ENCODE measurements at places on chromosomes 2 and 18. TPM values are rescaled to one million over a fixed set of nuclear protein-coding genes. Genes with fewer than 3 reads are reported as not detected.

DNA sequence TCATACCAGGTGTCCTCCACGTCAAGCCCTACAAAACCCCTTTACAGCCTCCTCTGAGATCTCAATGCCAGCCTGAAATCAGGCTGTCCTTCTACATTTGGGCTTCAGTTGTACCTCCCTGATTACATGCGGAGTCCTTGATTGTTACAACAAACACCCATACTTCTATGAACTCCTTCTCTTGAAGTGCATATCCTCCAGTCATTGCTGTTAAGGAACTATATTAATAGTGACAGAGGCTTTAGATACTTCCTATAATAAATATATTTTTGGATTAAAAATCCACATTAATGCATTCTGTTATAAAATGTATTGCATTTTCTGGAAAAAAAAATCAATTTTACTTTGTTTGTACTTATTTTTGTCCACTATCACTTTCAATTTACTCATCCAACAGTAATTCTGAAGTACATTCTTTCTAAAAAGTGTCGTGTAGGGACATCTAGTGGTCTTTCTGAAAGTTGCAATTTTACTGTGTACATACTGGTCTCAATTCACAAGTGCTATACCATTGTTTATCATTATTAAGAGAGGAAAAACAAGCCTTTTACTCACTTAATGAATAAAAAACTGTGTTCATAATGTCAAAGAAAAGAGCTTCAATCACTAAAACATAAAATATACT is 316.4 kb downstream of the DSEL start:
- DNase-seq, result no peak

DNA sequence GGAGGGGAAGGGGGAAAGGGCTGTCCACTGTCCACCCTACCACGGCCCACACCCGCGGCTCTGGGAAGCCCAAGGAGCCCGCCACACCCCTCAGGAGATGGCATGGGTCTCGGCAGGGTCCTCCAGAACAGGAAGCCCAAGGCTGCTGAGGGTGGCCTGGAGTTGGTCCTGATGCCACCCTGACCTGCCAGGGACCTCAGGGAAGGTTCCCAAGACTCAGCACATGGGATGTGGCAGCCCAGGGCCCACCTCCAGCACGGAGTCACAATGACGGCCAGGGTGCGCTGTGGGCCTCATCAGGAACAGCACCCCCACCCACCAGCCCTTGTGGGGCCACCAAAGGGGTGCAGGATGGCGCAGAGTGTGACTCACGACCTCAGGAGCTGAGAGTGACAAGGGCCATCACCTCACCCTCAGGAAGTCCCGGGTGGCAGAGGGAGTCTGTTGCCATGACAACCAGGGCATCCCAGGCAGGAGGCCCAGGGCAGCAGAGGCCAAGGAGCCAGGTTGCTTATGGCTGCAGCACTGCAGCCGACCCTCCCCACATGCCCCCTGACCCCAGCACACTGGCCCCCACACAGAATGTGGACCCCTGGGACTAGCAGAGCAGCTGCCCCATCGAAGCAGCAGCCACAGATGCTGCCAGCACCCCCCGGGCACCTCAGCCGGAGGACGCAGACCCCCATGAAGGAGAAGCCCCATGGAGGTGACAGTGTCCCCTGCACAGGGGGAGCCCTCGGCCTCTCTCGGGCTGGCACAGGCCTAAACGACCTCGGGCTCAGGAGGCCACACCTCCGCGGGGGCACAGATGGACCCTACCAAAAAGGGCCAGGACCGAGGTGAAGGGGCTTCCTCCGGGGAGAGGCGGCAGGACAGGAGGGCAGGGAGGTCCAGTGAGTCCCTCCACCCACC is 34.3 kb downstream of the KIF1A start:
- no peak for DNase-seq

DNA sequence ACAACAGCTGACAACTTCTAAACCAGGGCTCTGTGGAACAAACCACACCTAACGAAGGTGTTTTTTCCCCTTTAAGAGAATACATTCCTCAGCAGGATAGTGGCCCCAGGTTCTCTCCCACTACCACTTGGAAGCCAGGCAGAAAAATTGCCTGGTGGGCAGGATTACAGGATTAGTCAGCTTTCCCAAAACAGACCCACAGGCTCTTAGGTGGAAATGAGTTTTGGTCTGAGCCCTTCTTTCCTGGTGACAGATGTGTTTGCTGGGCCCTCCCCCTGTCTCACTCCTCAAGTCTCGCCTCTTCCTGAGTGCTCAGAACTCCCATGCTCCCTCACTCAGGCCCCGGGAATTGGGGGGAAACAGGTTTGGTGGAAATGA is 139.4 kb upstream of the HAAO start:
- DNase-seq, result no peak

- DNase-seq, result no peak
Observed at GRCh38 chr2:187658952-187659525, 104.8 kb upstream of the TFPI start.

- no peak for DNase-seq
Observed at GRCh38 chr2:225788571-225789094, 389.1 kb downstream of the NYAP2 start.

DNA sequence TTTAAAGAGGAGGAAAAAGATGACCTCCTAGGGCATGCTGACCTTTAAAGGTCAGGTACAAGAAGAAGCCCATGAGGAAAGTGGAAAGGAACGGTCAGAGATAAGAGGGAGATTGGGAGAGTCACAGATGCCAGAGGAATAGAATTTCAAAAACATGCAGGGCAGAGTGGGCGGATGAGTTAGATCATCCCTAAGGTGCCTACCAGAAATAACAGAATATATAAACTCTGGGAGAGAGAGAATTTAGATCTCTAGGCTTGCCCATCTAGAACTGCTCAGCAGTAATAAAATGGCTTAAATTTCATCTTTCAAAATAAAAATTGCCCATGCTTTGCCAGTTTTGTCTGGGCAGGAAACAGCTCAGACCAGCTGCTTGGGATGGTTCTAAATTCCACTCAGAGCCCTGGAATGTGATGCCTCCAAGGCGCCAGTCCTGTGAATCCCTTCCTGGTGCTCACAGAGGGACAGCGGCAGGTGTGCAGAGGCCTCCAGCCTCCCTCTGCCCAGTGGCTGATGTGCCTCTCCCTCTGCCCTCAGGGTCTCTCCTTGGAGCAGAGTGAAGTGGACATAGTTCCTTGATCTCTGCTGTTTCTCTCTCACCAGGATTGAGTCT is 130.9 kb downstream of the ANTXR1 start:
- DNase-seq, result no peak

DNA sequence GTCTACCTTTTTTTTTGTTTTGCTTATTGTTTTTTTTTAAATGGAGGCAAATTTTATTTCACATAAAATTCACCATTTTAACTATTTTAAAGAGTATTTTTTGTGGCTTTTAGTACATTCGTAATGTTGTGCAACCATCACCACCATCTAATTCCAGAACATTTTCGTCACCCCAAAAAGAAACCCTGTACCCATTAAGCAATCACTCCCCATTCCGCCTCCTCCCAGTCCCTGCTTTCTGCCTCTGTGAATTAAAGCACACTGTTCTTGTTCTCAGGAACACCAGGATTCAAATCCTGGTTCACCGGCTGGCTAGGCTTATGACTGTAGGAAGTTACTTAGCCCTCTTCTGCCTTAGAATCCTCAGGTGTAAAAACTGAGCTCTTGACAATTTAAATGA is 36.9 kb upstream of the EPAS1 start:
- no peak for DNase-seq

GRCh38 chr2:11309706-11310105 is 34.7 kb downstream of the ROCK2 start:
- no peak for DNase-seq

- no peak for DNase-seq
Observed at GRCh38 chr2:200810998-200811332, 745 bp upstream of the BZW1 start.

- no peak for DNase-seq
Observed at GRCh38 chr2:231592636-231593145, at the start of gene TEX44. TSS of gene TEX44 (plus strand) at chr2:231592864. CDS start at chr2:231592952, 88 bp downstream.

Gene RNASEH1
- 39.8 TPM for total RNA-seq

Gene CYS1
- total RNA-seq, result not detected

Gene MGAT4A
- total RNA-seq, result 45.1 TPM

Gene NEB
- total RNA-seq, result 0.20 TPM

Gene CAPN10
- total RNA-seq, result 30.1 TPM

Gene CD302
- total RNA-seq, result 0.56 TPM
